Choroid plexus epithelial cell (primary cell): ENCODE measurements at places on chromosomes 11 and 22.

DNA sequence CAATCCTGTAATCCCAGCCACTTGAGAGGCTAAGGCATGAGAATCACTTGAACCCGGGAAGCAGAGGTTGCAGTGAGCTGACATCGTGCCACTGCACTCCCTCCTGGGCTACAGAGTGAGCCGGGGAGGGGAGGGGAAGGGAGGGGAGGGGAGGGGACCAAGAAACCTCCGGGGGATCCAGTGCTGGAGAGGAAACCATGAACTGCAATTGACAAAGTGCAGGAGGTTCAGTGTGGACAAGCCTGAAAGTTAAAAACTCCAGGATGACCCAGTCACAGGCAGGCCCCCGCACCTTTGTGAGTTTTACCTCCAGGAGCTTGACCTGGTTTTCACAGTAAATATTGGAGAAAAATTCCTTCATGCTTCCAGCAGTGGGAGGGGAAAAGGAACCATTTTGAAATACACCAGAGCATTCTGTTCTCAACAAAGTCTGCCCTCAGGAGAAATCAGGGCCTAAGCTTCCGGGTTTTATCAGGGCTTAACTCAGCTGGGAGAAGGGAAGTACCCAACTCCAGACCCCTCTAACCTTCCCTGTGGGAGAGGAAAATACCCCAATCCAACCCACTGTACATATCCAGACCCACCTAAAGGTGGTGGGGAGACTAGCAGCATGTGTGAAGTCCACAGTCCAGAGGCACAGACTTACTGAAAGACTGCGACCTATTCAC is 15.5 kb upstream of the ZFTA start:
- no peak for DNase-seq

DNA sequence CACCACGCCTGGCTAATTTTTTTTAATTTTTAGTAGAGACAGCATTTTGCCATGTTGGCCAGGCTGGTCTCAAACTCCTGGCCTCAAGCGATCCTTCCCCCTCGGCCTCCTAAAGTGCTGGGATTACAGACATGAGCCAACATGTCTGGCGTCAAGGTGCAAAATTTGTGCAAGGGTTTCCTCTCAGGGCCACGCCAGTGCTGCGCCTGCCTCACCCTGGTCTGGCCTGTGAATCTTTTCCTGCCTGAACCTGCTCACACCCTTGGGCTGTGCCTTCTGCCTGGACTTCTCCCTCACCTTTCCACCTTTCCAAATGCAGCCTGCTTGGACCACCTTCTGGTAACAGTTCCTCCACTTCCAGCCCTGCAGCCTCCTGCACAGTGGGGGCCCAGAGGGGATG is 43.4 kb downstream of the MCM5 start:
- DNase-seq, result no peak

GRCh38 chr11:110407315-110407714 is 22.4 kb upstream of the FDX1 start:
- no peak for DNase-seq

DNA sequence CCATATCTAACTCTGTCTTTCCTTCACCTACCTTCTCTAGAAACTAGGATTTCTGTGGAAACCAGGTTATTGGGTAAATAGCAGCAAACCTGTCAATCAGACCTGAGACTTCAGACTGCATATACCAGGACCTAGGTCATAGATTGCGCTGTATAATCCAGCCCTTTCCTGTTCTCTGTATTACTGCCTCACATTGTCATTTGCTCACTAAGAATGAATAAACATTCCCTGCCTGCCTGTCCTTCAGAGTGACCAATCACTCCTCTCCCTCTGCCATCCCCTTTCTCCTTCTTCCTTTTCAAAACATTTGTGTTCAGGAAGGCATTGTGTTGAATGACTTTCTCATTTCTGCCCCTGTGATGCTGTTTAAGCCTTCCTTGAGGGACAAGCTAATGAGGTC is 14.1 kb upstream of the FZD4 start:
- DNase-seq, result no peak

DNA sequence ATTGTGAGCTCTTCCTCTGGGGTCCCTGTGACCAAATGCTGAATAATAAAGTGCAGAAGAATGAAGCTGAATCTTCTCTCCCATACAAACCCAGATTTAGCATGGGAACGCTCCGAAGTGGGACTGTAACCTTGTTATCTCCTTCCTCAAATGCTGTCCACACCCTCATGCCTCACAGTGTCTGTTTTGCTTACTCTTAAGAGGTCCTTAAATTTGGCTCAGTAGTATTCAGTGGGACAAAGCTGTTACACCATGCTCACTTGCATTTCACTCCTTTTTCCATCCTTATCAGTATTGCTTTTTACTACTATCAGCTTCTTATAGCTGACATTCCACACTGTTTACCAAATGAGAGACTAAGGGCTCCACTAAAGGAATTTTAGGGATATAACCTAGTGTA is 13.8 kb upstream of the AMOTL1 start:
- no peak for DNase-seq
